ENCODE measurements at places on chromosomes 5 and 9.

DNA sequence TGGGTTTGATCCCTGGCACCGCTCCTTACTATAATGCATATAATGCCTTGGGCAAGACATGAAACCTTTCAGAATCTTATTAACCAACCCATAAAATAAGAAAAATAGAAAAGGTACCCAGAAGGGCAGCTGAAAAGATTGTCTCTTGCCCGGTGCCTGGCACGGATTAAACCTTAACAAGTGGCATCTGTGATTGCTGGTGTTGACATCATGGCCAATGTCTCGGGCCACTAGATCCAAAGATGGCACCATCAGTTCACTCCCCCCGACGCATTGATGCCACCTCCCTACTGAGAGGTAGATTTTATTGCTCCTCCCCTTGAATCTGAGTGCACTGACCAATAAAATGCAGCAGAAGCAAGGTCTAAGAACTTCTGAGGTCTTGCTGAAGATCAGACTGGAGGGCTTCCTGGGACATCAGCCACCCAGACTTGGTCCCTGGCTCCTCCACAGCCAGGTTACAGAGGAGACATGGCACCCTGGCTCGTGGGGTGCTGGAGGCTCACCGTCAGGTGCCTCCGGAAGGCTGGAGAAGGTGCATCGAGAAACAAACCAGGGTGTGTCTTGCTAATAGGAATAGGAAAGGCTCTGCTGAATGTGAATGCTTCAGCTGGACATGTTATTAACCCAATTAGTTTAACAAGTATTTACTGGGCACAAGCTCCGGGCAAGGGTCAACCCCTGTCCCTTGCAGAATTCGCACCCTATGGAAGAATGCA lies 80.0 kb upstream of the COL5A1 start:
- DNase-seq = no peak

DNA sequence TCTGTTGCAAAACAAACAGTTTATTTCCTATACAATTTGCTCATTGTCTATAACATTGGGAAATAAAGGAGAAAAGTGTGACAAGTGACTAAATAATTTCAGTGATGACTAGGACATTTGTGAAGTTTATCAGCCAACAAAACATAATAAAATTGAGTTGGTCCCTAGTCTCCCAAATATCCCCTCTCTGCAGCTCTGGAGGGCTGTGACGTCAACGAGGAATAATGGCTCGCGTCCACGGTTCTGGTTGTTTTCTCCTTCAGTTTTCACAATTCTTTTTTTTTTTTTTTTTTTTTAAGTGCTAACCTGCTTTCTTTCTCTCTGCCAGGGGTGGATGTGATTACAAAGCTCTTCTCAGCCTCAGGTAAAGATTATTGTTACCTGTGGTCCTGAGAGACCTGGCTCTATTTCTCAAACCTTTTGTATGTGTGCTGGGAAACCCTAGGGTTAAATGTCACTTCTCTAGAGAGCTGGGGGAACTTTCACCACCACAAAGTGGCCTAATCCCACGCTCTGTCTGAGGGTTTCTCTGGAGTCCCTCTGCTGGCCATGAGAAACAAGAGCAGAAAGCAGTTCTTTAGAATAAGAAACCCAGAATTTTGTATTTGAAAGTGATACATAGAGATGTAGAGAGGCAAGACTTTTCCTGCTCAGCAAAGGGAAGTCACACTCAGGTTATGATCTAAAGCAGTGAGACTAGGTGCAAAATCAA lies 36.2 kb upstream of the ANKRD55 start:
- no peak for DNase-seq

DNA sequence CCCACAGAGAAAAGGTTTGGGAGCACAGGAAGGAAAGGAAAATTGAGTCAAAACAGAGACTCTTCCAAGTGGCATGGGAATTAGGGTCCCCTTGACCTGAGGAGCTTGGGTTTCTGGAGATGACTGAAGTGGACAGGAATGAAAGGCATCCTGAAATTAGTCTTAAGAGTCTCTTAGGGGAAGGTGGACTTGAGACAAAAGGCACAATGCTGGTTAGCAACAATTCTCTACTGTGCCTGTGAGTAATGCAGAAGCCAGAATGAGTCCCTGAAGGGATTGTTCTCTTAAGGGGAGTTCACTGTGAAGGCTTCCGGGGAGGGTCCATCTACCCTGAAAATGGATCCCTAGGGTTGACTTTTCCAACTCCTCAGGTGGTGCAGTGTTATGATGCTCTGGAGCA lies 58.4 kb upstream of the FOXE1 start:
- DNase-seq = no peak

DNA sequence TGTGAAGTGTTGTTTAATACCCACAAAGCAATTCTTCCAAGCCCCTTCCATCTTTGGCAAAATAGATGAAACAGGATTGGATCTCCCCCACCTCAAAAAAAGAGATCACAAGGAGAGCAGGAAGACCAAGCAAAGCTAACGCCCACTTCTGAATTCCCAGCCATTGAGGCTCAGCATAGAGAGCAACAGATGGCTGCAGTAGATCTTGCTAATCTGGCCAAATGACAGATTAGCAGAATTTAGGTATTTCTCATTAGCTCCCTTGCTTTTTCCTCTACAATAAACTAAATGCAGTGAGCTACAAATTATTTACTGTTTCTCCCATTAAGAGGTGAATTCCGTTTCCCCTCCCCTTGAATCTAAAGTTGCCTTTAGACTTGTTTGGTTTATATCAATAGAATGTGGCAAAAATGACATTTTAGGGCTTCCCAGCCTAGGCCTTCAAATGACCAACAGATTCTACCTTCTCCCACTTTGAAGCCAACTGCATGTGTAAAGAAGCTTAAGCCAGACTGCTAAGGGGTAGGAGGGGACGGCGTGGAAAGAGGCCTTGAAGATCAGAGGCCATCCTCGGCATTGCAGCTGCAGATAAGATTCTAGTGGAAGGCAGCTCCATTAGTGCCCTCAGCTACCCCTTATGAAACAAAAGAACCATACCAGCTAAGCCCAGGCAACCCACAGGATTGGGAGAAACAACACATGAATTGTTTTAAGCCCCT lies 56.8 kb upstream of the CPEB4 start:
- DNase-seq = no peak

DNA sequence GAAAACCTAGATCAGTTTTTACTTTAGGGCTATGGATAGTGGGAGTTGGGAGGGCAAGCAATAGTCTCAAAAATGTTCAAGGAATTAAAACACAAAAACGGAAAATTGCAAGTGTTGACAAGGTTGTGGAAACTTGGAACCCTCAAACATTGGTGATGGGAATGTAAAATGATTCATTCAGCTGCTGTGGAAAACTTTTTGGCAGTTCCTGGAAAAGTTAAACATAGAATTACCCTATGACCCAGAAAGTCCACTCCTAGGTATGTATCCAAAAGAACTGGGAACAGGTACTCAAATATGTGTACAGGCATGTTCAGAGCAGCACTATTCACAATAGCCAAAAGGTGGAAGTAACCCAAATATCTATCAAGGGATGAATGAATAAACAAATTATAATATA lies 1.2 kb upstream of the MSANTD3 start:
- DNase-seq = no peak

- DNase-seq = peak; percentile 5
Observed at GRCh38 chr9:34777666-34778065, 67.7 kb upstream of the CCL21 start.

Data from midbrain (tissue), 1 donor.